ENCODE measurements at places on chromosomes 6 and 20. TPM values are rescaled to one million over a fixed set of nuclear protein-coding genes. Genes with fewer than 3 reads are reported as not detected.

GRCh38 chr6:43613721-43614395 is 15.2 kb downstream of the GTPBP2 start:
- no peaks in the 10 kb centered on the region for H3K27me3 ChIP-seq
- no peak overlapping the region for H3K27ac ChIP-seq
- H3K4me1 ChIP-seq: no peaks in the 10 kb centered on the region
- H3K36me3 ChIP-seq: no peaks in the 10 kb centered on the region
- no peak for DNase-seq

- no peaks in the 10 kb centered on the region for H3K36me3 ChIP-seq
- no peak overlapping the region for H3K27ac ChIP-seq
- H3K4me1 ChIP-seq: no peaks in the 10 kb centered on the region
- H3K27me3 ChIP-seq: no peaks in the 10 kb centered on the region
- no peak overlapping the region for H3K4me3 ChIP-seq
These were observed 216.1 kb downstream of the ALDH8A1 start for GRCh38 chr6:134733801-134734200.

GRCh38 chr6:45772051-45772450 is 243.6 kb downstream of the CLIC5 start:
- no peaks in the 10 kb centered on the region for H3K4me1 ChIP-seq
- no peak overlapping the region for H3K27ac ChIP-seq
- DNase-seq: no peak
- no peaks in the 10 kb centered on the region for H3K36me3 ChIP-seq
- no peak overlapping the region for H3K4me3 ChIP-seq

DNA sequence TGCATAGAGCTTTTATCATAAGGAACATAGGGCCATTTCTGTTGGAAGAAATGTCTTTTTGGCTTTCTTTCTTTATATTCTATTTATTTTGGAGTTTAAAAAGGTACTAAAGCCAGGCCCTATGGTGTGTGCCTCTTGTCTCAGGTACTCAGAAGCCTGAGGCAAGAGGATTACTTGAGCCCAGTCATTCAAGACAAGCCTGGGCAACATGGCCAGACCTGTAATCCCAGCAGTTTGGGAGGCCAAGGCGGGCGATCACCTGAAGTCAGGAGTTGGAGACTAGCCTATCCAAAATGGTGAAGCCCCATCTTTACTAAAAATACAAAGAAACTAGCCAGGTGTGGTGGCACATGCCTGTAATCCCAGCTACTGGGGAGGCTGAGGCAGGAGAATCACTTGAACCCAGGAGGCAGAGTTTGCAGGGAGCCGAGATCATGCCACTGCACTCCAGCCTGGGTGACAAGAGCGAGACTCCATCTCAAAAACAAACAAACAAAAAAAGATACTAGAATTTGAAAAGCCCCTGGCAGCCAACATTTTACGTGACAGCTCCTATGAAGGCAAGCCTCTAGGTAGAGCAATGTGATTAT is 80.0 kb downstream of the CBFA2T2 start:
- H3K27ac ChIP-seq: peak overlapping the region; percentile 18
- no peak overlapping the region for H3K4me3 ChIP-seq
- no peak for DNase-seq
- no peaks in the 10 kb centered on the region for H3K27me3 ChIP-seq
- no peaks in the 10 kb centered on the region for H3K36me3 ChIP-seq
- H3K4me1 ChIP-seq: peaks cover 24% of the 10 kb centered on the region

DNA sequence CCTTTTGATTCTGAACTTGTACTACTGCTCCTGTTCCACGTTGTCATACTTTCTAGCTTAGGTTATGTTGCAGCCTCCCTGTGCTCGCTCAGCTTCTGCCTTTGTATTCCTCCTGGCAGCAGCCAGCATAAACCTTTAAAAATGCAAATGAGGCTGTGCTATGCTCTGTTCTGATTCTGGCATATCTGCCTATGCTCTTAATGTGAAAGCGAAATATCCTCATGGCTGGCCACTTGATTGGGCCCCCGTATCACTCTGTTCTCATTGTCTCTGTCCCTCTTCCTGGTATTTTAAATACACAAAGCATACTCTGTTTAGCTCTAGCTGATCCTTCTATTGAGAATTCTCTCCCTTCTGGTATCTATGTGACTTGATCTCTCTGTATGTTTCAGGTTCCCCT is 139.0 kb downstream of the JARID2 start:
- H3K4me3 ChIP-seq: no peak overlapping the region
- no peak overlapping the region for H3K27ac ChIP-seq
- H3K4me1 ChIP-seq: peaks cover 36% of the 10 kb centered on the region
- H3K36me3 ChIP-seq: no peaks in the 10 kb centered on the region

HLA-G gene
- total RNA-seq: 0.76 TPM

IYD gene
- total RNA-seq: 10.0 TPM

LRRN4 gene
- total RNA-seq: 19.2 TPM

MAP3K5 gene
- 3.9 TPM for total RNA-seq

PNPLA1 gene
- 0.57 TPM for total RNA-seq

Data from hepatocyte (in vitro differentiated cells).